Brain microvascular endothelial cell (primary cell): ENCODE measurements at places on chromosomes 6 and 20.

DNA sequence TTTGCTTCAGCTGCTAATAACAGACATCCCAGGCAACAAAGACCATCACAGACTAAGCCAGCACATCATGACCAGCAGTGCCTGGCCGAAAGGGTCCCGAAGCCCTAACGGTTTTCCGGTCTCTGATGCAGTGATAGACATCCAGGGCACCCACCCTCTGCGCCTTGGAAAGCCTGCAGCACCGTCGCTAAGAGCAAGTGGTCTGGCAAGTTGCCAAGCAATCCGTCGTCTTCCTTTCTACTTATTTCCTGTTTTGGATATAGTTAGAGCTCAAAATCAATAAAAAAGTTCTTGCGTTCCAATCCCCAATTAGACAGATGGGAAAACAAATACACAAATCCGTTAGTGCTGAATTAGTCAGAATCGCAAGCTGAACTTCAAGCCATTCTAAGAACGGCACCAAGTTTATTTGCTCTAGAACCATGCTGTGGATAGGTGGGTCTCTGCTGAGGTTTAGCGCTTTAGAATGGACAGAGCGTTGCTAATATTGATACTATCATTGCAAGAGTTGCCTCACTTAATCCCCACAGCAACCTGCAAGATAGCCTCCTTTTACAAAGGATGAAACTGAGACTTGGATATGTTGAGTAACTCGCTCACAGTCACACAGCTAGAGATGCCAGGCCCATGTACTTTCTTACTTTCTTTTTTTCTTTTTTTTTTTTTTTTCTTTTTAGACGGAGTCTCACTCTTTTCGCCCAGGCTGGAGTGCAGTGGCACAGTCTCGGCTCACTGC is 163.3 kb upstream of the SNX9 start:
- DNase-seq, result peak; percentile 20

- no peak for DNase-seq
Observed at GRCh38 chr6:134429861-134430380, 112.0 kb upstream of the SGK1 start.

- no peak for DNase-seq
Observed at GRCh38 chr6:26195924-26196845, 109.0 kb downstream of the HFE start.

GRCh38 chr6:154606457-154606856 is 96.0 kb upstream of the CNKSR3 start:
- DNase-seq, result no peak

DNA sequence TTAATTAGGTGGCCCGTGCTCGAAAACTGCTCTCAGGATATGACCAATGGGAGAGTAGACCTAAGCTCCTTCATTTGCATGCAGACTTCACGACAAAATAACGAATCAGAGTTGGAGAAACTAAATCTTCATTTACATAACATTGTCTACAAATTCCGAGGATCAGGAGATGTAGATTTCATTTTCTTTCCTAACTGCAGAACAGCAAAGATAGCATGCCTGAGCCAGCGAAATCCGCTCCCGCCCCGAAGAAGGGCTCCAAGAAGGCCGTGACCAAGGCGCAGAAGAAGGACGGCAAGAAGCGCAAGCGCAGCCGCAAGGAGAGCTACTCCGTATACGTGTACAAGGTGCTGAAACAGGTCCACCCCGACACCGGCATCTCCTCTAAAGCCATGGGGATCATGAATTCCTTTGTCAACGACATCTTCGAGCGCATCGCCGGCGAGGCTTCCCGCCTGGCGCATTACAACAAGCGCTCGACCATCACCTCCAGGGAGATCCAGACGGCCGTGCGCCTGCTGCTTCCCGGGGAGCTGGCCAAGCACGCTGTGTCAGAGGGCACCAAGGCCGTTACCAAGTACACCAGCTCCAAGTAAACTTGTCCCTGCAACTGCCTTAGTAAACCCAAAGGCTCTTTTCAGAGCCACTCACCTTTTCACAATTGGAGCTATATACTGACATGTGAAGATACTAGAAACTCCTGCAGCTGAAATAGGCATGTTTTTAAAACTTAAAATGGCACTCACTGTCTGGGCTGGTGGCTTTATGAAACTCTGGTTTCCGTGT is 96.5 kb downstream of the HFE start:
- peak; percentile 49 for DNase-seq

- DNase-seq, result peak; percentile 96
Observed at GRCh38 chr6:155528982-155529453, 73.4 kb upstream of the NOX3 start.

GRCh38 chr6:113539202-113539601 is 317.9 kb upstream of the MARCKS start:
- DNase-seq, result no peak

GRCh38 chr20:63348828-63349515 is 12.2 kb downstream of the CHRNA4 start:
- no peak for DNase-seq

- peak; percentile 3 for DNase-seq
Observed at GRCh38 chr20:7161690-7162089, 394.2 kb downstream of the BMP2 start.

GRCh38 chr6:149563203-149563927 is 2.8 kb upstream of the GINM1 start:
- DNase-seq, result peak; percentile 58

DNA sequence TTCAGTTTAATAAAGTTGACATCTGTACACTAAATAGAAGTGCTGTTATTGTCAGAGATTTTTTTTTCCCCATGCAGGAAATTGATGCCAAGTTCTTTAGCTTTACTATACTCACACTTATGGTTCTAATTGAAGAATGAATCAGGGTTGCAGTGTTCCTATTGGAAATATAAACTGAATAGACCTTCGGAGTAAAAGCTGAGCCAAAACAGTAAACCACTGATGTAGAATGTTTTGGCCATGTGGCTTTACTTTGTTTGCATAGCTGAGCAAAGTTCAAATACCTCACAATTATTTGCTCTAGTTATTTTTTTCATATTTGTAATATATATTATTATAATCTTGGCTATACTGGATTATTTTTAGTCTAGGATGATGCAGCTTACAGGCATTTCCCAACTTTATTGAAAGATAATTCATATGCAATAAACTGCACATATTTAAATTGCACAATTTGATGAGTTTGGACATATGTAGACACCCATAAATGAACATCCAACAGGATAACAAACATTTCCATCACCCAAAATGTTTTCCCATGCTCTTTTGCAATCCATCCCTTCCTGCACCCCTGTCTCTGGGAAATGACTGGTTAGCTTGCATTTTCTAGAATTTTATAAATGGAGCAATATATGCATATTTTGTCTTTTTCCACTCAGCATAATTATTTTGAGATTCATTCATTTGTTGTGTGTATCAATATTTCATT is 105.8 kb upstream of the NOX3 start:
- DNase-seq, result no peak

- peak; percentile 28 for DNase-seq
Observed at GRCh38 chr6:52420668-52421358, 671 bp downstream of the EFHC1 start.

DNA sequence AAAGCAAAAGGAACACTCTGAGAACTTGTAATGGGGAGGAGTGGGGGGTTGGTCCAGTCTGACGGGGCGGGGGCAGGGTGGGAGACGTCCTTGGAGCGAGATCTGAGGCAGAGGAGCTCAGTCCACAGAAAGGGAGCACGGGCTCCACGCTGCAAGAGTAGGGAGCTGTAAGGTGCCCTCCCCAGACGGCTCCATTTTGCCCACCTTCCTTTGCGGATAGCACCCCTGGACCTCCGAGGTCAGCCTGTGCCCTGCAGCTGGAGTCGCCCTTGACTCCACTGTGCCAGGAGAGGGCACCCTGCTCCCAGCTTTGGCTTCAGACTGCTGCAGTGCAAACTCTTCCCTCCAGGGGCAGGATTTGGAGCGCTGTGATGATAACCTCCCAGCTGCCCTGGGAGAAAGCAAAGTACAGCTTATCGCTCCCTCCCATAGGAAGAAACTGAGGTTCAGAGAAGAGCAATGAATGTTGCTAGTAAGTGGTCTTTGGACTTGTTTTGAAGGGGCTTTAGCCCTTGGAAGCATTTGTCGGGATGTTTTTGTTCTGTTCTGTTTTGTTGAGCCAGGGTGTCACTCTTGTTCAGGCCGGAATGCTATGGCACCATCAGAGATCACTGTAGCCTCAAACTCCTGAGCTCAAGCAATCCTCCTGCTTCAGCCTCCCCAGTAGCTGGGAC is 9.5 kb upstream of the AHCY start:
- DNase-seq, result peak; percentile 77

GRCh38 chr6:137709424-137710236 is 157.4 kb upstream of the TNFAIP3 start:
- peak; percentile 16 for DNase-seq

- DNase-seq, result no peak
Observed at GRCh38 chr20:61082720-61083119, 169.3 kb upstream of the CDH4 start.

GRCh38 chr20:50504231-50504823 is 5.9 kb upstream of the PTPN1 start:
- no peak for DNase-seq

DNA sequence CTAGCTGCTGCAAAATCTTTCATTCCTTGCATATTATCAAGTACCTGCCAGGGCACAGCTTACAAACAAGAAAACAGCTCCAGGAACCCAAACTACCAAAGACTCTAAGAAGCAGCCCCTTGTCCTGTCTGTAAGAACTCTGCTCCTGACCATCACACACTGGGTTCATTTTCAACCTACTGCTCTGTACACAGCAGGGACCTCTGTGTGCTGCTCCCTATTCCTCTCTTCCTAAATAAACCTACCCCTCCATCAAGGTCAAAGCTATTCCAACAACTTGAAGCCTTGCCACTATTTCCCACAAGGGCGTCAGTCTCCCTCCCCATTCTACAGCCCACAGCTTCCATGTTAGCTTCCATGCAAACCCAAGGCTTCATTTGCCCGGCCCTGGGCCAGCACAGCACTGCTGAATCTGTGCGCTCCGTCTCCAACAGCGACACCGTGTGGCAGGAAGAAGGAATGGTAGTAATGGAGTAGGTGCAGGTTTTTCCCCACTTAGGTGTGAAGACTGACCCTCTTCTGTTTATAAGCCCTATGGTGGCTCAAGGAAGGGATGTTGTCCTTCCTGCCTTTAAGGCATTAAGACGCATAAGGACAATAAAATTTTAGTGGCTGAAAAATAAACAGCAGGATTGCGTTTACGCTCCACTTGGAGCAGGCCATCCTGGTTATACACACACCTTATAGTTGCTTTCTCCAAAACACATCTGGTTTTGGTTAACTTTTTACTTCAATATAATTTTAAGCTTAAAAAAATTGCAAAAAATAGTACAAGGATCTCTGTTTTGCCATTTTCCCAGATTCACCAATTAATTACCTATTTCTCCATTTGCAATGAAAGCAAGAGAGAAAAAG is 115.2 kb upstream of the NXT1 start:
- no peak for DNase-seq

DNA sequence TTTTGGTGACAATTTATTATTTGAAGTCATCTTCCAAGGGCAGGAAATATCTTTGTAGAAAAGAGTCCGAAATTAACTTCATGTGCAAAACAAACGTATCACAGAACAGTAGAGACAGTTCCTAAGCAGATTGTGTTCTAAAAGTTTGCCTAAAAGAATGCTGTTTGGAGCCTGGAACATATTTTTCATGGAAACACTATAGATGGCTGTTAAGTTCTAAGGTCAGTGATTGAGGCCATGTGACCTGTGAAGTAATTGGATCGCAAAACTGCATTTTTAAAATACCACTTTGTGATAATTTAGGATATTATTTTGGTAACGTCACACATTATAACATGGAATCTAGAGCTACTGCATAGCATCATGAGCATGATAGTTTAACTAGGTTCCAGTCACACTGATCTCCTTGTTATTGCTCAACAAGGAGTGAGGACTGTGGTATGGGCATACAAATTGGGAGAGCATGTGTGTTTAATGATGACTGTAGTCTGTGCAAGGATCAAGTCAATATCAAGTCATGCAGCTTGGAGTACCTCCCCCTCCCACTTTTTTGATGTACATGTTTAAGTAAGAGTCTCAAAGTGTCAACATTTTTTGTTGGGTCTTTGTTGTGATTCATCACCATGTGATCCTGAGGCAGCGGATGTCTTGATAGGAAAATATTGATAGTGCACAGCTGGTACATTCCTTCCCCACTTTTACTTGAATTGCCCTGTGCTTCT is 609.3 kb upstream of the CITED2 start:
- DNase-seq, result peak; percentile 90

- no peak for DNase-seq
Observed at GRCh38 chr20:30288346-30288745, 969.1 kb upstream of the DEFB115 start.

DNA sequence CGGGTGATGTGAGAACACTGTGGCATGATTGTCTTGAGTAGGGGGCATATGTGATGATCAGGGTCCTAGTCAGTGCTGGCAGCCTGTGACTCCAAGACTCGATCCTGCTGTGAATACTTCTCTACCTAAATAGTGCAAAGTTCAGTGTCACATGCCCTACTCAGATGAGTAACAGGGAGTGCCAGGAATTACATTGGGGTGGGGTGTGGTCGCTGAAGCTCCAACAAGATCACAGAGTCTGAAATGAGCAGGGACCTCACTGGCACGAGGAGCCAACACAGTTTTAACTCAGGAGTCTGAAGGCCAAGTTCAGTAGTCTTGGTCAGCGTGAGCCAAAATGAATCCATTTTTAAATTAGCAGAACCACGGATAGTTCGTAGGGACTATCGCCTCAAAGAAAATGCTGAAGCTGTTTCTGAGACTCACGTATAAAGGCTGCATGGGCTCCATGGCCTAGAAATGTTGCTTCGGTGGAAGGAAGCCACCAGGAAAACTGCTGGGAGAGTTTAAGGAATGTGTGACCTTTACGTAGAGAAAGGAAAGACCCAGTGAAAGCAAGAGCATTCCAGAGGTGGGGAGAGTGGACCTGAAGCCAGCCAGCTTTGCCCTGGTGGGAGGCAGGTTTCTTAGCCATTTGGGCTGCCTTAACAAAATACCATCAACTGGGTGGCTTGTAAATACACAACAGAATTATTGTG is 72.2 kb downstream of the RPP40 start:
- no peak for DNase-seq

DNA sequence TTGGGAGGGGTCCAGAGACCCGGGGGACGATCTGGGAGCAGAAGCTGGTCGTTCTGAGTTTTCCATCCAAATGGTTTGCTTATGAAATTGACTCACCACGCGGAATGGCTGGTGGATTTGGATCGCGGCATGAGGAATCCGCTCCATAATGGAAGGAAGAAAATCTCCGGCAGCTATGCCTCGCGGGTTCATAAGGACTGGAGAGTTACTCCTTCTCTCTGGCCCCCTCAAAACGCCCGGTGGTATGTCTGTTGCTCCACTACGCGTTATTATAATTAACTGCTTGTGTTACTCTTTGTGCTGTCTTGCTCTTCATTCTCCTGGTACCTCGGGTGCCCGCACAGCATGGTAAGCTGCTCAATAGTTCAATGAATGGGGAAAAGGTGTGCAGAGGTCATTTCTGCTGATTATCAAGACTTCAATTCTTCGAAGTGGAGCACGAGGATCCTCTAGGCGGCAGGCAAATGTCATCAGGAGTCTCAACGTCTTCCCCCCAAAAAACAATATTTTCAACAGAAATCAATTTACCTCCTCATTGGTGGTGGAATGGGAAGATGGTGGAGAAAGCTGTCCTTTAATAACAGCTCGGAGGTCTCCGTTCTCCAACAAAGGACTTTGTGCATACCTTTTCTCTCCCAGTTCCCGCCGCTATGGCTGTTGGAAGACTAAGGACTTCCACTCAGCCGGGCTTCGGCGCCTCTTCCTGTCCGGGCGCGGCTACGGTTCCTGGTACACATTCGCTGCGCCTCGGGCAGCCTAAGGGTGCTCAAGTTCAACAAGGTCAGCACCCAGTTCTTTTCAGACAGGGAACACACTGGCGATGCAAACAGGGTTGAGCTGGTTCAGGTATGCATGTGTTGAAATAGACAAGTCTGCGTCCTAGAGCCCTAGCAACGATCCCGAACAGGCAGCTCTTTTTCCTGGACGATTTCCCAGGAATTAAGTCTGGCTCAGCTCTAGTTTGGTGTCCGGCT is 9.2 kb upstream of the PRSS16 start:
- peak; percentile 10 for DNase-seq
